ENCODE measurements at places on chromosomes 4 and X.

- no peak for DNase-seq
Observed at GRCh38 chr4:148397771-148398170, 44.4 kb downstream of the NR3C2 start.

- DNase-seq, result no peak
Observed at GRCh38 chr4:137267024-137267423, 265.3 kb downstream of the PCDH18 start.

DNA sequence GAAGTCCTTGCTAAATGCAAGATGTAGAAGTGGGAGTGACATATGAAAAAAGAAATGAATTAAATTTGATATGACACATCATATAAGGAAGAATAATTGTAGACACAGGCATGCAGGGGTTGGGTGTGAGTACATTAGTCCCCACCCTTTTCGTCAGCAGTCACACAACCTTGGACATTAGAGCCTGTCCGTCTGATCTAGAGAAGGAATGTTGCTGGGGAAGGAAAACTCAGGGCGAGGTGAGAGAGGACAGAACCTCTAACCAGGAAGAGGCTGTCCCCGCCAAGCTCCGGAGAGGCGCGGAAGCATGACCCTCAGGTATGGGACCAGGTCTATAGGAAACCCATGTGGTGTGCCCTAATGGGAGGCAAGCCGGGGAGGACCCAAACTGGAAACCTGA lies 102.1 kb downstream of the RELL1 start:
- DNase-seq, result no peak

GRCh38 chrX:26026179-26026578 lies 112.0 kb upstream of the MAGEB18 start:
- DNase-seq, result peak; percentile 14

DNA sequence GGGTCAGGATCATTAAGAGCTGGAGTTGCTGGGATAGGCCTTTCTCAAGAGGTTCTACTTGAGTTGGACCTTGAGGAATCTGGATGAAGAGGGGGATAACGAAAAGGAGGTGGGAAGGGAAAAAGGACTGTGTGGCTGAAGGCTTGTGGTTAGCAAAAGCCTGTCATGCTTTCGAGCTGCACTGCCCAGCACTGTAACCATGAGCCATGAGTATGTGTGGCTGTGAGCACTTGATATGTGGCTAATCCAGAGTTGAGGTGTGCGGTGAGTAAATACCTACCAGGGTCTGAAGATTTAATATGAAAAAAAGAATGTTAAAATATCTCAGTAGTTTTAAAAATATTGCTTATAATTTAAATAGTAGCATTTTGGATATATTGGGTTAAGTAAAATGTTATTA lies 11.4 kb downstream of the TMEM165 start:
- no peak for DNase-seq

DNA sequence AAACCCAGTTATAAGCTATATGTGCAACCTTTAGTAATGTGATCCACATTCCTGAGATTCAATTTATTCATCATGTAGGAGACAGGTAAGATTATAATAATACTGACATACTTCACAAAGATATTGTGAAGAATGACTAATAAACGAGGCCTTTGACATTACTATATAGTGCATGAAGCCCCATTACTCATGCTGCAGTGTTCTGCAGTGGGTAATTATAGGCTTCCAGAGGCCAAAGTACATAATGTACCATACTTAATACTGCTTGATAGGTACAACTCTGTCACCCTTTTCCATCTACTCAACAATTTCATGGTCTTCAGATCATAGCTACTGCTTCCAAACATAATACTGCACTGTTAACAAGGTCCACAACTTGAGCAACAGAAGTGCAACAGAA lies 68.9 kb downstream of the COL25A1 start:
- DNase-seq, result no peak

DNA sequence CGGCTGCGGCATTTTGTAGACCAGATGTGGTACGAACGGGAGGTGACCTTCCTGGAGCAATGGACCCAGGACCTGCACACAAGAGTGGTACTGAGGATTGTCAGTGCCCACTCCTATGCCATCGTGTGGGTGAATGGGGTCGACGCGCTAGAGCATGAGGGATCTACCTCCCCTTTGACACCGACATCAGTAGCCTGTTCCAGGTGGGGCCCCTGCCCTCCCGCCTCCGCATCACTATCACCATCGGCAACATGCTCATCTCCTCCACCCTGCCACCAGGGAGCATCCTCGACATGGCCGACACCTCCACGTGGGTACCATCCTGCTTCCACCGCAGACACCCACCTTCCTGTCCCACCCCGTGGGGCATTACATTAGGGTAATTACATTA lies 46.2 kb downstream of the SMARCA5 start:
- DNase-seq, result peak; percentile 72

DNA sequence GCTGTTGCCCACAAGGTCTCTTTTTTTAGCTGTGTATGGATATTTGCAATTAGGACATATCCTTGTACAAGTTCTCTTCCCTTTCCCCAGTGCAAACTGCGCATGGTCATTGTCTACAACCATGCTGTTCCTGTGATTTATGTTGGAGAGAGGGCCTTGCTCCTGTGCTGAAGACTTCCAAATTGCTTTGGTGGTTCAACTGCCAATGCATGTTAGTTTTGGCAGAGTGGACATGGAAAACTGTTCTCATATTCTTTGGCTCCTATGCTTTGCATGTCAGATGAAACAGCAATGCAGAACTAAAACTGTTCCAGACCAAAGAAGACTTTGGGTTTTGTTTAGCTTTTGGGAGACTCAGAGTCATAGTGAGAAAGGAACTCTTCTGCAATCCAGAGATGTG lies 148.8 kb upstream of the EDNRA start:
- DNase-seq, result no peak

- no peak for DNase-seq
Observed at GRCh38 chr4:17366496-17366895, 145.4 kb downstream of the QDPR start.

- DNase-seq, result no peak
Observed at GRCh38 chrX:68503836-68504636, 5.2 kb downstream of the YIPF6 start.

DNA sequence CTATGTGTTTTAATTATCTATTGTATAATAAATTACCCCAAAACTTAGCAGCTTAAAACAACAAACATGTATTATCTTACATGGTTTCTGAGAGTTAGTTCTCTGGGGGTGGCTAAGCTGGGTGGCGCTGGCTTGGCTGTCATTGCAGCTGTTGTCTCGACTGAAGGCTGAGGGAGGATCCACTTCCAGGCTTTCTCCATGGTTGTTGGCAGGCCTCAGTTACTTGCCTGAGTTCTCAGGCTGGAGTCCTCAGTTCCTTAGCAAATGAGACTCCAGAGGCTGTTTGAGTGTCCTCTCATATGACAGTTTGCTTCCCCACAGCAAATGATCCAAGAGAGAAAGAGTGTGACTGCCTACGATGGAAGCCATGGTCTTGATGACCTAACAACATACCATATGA lies 23.5 kb upstream of the GALNT7 start:
- no peak for DNase-seq

DNA sequence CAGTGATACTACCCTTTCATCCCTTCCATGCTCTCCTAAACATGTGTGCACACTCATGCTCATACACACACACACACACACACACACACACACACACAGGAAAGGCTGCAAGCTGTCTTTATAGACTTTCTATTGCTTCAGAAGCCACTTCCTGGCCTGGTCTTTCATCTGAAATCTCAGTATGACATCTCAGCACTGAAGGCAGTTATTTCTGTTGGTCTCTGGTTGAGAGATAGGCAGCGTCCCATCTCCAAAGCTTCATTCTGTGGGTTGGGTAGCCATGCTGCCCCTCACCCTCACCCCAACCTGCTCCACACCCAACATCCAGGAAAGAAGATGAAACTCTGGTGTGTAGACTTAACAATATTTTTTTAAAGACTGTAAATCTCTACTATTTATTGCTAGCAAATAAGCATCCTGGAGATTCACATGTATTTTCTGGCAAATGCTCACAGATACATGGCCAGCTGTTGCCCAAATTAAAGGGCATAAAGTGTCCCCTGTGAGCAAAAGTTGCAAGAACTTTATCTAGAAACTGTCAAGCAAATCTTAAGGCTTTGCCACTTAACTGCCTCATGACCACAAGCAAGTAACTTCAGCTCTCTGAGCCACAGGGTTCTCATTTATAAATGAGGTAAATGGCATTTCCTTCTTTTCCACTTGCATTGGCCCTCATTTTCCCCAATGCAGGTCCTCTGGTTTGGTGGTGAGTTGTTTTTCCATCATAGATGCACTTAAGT lies 189.8 kb upstream of the AFF2 start:
- peak; percentile 77 for DNase-seq

DNA sequence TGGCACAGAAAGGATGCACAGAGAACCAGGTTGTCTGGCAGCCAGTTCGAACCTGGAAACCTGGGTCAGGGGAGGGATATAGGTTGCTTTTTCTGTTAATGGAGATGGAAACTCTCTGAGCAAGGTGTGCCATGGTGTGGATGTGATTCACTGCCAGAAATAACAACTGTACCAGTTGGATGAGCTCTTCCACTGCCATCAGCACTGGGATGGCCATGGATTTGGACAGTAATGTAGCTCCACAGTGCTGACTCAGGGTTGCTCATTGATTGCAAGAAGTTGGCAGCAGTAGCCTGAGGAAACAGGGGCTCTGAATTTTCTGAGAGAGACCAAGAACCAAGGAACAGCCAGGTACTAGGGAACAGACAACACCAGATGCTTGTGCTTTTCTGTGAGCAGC lies 33.8 kb downstream of the PNMA5 start:
- DNase-seq, result no peak

DNA sequence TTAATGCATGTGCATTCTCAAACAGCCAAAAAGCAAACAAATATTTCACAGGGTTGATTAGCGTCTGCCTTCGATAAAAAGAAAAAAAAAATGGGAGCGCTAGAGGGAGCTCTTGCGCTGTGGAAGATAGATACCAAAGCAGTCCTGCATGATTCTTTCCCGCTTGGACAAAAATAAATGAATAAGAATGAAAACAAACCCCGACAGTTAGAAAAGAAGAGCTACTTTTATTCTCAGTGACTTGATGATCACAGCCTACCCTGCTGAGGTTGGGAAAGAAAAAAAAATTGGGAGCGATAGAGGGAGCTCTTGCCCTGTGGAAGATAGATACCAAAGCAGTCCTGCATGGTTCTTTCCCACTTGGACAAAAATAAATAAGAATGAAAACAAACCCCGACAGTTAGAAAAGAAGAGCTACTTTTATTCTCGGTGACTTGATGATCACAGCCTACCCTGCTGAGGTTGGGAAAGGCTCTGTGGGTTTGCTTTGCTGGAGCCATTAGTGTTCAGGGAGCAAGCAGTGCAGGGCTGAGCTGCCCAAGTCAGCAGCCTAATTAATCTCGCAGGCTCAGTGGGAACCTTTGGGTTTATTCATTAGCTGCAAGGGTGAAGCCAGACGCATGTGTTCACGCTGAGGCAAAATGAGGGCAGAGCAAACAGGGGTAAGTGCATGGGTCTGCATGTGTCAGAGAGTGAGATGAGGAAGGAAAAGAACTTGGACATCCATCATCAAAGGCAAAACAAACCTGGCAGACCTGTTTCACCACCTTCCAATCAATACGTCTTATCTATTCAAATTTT lies 249.3 kb upstream of the PRKX start:
- peak; percentile 70 for DNase-seq

DNA sequence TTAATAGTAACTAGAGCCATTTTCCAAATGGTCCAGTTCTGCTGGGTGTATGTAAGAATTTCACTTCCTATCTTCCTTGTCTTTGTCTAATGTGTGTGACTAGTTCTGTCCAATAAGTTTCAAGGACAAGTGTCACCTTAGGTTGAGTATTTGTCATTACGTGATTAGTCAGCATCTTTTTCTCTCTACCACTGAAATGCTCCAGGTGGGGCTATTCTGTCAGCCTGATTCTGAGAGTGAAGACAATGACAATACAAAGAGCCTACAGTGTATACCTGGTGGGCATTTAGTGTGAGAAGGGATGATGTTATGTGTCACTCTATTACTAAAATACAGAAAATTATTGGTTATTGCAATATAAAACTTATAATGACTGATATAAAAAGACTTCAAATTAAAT lies 876.3 kb downstream of the C4orf33 start:
- no peak for DNase-seq

DNA sequence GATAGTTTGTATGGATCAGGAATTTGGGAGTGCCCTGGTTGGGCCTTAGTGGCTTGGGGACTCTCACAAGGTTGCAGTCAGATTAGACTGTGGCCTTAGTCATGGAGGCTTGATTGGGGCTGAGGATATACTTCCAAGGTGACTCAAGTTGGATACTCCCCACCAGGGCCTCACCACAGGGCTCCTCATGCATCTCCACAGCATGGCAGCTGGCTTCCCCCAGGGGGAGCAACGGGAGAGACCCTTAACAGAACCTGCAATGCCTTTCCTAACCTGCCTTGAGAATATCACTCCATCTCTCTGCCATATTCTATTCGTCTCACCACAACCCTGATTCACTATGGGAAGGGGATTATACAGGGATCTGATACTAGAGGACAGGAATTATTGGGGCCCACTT lies 161.9 kb downstream of the RELL1 start:
- no peak for DNase-seq

GRCh38 chrX:71236836-71237235 lies 13.8 kb downstream of the GJB1 start:
- peak; percentile 24 for DNase-seq

DNA sequence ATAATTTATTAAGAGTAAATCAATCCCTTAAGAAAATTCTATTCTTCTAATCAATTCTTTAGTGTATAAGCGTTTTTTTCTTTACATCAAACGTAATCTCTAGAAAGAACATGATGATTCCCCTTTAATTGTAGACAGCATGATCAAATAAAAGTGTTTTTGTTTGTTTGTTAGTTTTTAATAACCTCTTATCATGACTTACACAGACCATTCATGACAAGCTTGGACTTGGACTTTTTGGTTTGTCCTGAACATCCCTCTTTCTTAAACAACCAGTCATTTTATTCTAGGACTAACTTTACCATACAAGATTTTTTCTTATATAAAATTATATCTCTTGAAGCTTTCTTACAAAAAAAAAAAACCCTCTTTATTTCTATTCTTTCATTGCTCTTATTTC lies 344.6 kb upstream of the SPOCK3 start:
- peak; percentile 61 for DNase-seq

DNA sequence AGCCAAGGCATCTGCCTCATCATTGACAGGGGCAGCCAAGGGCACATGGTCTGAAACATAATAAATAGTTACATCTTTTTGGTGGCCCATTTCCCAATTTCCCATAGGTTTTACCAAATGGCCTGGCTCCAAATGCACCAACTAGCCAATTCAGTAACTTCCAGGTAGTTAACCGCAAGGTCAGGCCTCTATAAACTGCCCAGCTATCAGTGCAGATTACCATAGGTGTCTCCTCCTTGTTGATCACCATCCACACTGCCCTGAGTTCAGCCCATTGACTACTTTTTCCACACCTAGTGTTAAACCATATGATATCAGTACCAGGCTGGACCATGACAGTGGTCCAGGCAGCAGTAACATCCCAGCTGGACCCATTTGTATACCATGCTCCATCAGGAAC lies 1145.1 kb upstream of the POU3F4 start:
- no peak for DNase-seq

GRCh38 chr4:177427192-177427591 lies 15.0 kb downstream of the AGA start:
- DNase-seq, result no peak

DNA sequence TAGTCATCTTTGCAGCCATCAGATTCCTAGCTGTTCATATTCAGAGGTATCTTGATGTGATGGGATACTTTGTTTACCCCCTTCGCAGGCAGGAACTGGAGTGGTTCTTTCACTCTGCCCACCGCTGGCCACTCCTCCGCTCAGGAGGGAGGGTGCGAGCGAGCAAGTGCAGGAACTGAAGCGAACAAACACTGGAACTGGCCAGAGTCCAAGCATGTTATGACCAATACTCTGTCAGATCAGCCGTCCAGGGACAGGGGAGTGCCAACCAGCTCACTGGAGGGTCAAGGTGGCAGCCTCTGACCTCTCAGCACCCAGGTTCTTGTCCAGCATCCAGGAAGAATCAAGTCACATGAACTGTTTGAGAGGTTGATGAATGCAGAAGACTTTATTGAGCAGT lies 18.0 kb upstream of the MANBA start:
- no peak for DNase-seq

Measured in OCI-M1 (cell line).